Ascending aorta (tissue), 2 donors: ENCODE measurements at places on chromosomes 3 and 15.

DNA sequence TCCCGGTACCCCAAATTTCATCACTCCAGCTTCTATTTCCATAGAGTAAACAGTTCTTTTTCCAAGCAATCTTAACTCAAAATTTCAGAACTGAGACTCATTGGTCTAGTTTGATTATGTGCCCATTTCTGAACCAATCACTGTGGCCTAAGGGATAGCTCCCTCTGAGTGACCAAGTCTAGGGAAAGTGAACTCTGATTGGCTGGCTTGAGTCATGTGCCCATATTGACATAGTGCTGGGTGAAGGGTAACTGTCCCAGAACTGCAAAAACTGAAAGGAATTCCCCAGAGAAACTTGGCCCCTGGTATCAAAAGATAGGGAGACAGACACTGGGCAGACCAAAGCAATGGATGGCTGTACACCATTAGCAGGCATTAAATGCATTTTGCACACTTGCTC, 171.2 kb upstream of the WNT5A start:
- no peak overlapping the region for H3K27ac ChIP-seq
- H3K27me3 ChIP-seq: no peaks in the 10 kb centered on the region
- H3K36me3 ChIP-seq: no peaks in the 10 kb centered on the region

GRCh38 chr3:41690766-41691563, 270.9 kb downstream of the ULK4 start:
- H3K36me3 ChIP-seq: no peaks in the 10 kb centered on the region
- H3K27ac ChIP-seq: no peak overlapping the region
- no peaks in the 10 kb centered on the region for H3K4me1 ChIP-seq
- no peaks in the 10 kb centered on the region for H3K27me3 ChIP-seq

GRCh38 chr3:151318313-151318712, 1.7 kb upstream of the GPR87 start:
- H3K36me3 ChIP-seq: no peaks in the 10 kb centered on the region
- no peak overlapping the region for H3K27ac ChIP-seq
- H3K4me1 ChIP-seq: no peaks in the 10 kb centered on the region
- H3K4me3 ChIP-seq: no peak overlapping the region

GRCh38 chr3:32403663-32404062, 12.0 kb downstream of the CMTM7 start:
- no peaks in the 10 kb centered on the region for H3K27me3 ChIP-seq
- H3K36me3 ChIP-seq: no peaks in the 10 kb centered on the region
- DNase-seq: no peak
- H3K4me1 ChIP-seq: no peaks in the 10 kb centered on the region
- no peak overlapping the region for H3K4me3 ChIP-seq

- peak overlapping the region; percentile 3 for H3K27ac ChIP-seq
- no peak overlapping the region for H3K4me3 ChIP-seq
- no peaks in the 10 kb centered on the region for H3K36me3 ChIP-seq
- no peaks in the 10 kb centered on the region for H3K27me3 ChIP-seq
- H3K4me1 ChIP-seq: no peaks in the 10 kb centered on the region
- DNase-seq: no peak
Measured at GRCh38 chr3:78918361-78919020, 849.3 kb downstream of the ROBO1 start.

- H3K27ac ChIP-seq: no peak overlapping the region
- no peaks in the 10 kb centered on the region for H3K4me1 ChIP-seq
- H3K4me3 ChIP-seq: no peak overlapping the region
- DNase-seq: no peak
Measured at GRCh38 chr3:59310736-59311135, 260.9 kb upstream of the CFAP20DC start.

- H3K27ac ChIP-seq: no peak overlapping the region
- H3K27me3 ChIP-seq: no peaks in the 10 kb centered on the region
- peak overlapping the region; percentile 87 for H3K4me3 ChIP-seq
- no peak for DNase-seq
- H3K36me3 ChIP-seq: peaks cover 7% of the 10 kb centered on the region
- peaks cover 5% of the 10 kb centered on the region for H3K4me1 ChIP-seq
Measured at GRCh38 chr3:44762170-44762677, 630 bp downstream of the KIF15 start.

DNA sequence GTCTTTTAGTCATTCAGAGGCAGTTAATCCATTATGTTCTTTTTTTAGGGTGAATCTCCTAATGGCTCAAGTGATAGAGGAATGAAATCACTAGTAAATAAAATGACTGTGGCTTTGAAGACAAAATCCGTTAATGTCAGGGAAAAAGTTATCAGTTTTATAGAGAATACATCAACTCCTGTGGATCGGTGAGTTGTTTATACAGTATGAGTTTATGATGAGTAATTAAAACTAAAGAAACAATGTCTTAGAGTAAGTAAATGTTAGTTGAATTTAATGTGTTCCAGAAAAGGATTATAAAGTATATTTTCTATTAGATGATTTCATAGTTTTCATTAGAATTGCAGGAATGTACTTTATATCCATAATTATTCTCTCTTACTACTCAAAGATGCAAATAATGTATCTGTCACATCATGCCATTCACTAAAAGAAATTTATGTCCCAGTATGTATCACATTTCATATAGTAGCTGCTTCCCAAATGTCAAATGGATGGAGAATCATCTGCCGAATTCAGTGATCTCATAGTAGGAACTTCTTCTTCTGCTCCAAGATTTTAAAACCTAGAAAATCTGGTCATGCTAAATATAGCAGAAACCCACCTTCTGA, 24.1 kb upstream of the NIT2 start:
- H3K4me3 ChIP-seq: no peak overlapping the region
- H3K4me1 ChIP-seq: no peaks in the 10 kb centered on the region
- peaks cover 17% of the 10 kb centered on the region for H3K36me3 ChIP-seq
- no peak overlapping the region for H3K27ac ChIP-seq
- H3K27me3 ChIP-seq: no peaks in the 10 kb centered on the region

DNA sequence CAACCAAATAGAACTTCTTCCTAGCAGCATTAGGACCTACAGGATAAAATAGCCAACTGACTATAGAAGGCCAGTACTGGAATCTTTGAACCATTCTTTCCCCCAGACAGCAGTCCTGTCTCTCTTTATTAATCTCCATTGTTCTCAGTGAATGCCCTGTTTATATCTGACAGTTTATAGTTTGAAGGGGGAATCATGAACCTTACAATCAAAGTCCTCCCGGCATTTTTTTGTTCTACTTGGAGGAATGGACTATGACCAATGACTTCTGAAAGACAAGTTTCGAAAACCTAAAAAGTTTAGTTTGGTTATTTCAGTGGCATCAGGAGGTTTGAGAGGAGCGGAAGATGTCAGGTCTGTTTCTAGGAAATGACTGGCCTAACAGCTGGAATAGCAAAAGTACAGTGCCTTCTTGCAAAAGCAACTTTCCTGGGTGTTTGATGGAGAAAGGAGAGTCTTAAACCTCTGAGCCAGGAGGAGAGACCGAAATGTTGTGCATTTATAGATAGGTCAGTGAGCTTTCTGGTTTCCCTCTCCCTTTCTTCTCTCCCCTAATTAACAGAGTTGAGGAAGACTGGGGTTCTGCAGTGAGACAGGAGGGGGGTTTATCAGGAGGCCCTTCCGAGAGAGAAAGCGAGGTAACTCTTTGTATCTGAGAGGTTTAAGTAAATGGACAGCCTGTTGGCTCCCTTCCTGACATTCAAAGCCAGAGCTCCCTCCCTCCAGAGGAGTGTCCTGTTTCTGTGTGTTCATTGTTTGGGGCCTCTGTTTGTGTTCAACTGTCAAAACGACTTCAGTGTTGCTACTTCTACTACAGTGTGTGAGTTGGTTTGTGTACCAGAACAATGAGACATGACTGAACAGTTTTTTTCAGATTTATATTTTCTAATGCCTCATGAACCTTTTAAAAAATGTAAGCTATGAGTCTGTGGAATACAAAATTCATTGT, 383.0 kb upstream of the RARB start:
- no peaks in the 10 kb centered on the region for H3K4me1 ChIP-seq
- H3K4me3 ChIP-seq: no peak overlapping the region
- no peaks in the 10 kb centered on the region for H3K36me3 ChIP-seq

DNA sequence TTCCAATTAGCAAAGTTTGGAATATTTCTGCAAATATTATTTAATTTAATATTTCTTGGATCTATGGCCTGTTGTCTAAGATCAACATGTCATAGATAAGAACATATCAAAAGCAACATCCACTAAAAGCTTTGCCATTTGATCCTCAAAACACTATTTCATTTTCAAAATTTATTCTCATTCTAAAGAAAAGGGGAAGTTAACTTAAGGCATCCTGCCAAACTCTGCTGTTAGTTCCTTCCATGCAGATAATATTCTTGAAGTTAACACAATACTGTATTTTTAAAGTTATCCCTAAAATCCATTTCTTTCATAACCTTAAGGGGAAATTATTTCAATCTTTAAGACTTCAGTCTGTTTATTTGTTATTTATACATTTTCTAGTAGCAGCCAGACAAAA, 28.2 kb upstream of the GBE1 start:
- H3K27me3 ChIP-seq: no peaks in the 10 kb centered on the region
- H3K36me3 ChIP-seq: no peaks in the 10 kb centered on the region
- no peak for DNase-seq
- H3K4me1 ChIP-seq: no peaks in the 10 kb centered on the region
